Activated B cell treated with CpG ODN at 0.5 μM for 24 hours (primary cell): ENCODE measurements at places on chromosomes 6 and 20. TPM values are rescaled to one million over a fixed set of nuclear protein-coding genes. Genes with fewer than 3 reads are reported as not detected.

The ERVFRD-1 gene
- total RNA-seq = not detected in 2 replicates

The HLA-DQA1 gene
- total RNA-seq = 628 and 664 TPM in 2 replicates

The BMP7 gene
- total RNA-seq = not detected in 2 replicates

The ZNF831 gene
- total RNA-seq = 3.2 and 4.0 TPM in 2 replicates

The UBE2J1 gene
- 32.3 and 32.8 TPM in 2 replicates for total RNA-seq

The NKX2-2 gene
- not detected in 2 replicates for total RNA-seq
